Glomerular endothelial cell (primary cell): ENCODE measurements at places on chromosomes 16 and 17. TPM values are rescaled to one million over a fixed set of nuclear protein-coding genes. Genes with fewer than 3 reads are reported as not detected.

The TMEM114 gene
- not detected in 2 replicates for total RNA-seq

The NAGS gene
- 1.8 and 4.6 TPM in 2 replicates for total RNA-seq

The AURKB gene
- total RNA-seq: 9.3 and 24.8 TPM in 2 replicates

The FBXW10 gene
- total RNA-seq: not detected in 2 replicates

DNA sequence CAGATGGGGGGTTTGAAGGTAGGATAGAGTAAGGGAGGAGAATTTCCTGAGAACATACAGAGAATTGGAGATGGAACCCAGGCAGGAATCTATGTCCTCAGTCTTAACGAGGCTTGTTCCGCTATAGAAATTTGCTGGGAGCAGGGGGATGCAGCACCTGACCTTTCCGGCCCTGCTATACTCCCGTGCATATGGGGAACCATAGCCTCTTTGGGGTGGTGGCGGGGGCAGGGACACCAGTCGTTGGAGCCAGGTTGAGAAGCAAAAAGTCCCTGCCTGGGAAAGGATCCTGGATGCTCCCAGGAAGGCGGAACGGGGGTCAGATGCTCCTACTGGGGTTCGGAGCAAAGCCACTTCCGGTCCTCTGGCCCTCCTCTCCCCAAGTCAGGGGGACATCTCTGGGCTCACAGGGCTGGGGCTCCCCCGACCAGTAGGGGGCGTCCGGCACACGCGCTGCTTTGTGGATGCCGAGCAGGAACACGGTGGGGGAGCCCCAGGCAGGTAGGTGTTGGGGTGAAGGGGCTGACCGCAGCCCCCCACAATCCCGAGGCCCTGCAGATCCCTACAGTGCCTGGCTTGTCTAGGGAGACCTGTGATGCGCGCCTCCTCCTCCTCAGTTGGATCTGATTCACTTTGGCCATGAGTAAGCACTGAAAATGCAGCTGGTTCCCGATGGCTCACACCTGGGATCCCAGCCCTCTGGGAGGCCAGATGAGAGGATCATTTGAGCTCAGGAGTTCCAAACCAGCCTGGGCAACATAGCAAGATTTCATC is 15.5 kb upstream of the TFAP4 start:
- DNase-seq: no peak

DNA sequence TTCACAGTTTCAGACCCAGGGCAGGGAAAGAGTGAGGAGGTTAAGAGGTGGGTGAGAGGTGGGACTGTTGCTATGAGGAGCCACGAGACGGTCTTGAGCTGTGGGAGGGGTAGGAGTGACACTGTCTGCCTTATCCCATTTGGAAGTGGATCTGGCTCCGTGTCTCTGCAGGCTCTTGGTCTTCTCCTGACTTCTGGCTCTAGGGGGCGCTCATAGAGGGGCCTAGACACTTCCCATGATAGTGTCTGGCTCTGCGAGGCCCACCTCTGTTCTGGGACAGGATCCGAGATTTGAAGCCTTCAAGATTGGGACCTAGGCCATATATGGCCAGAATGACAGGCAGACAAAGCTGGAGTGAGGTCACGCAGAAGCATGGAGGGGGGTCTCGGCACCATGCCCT is 204.5 kb downstream of the GSG1L start:
- DNase-seq: no peak
